ENCODE measurements at places on chromosomes 2 and 18. TPM values are rescaled to one million over a fixed set of nuclear protein-coding genes. Genes with fewer than 3 reads are reported as not detected.
A peak's percentile ranks its signal among the peaks of the same experiment; 100 is the strongest.

DIPK1C gene
- total RNA-seq, result not detected

SLC19A3 gene
- total RNA-seq, result 0.17 TPM

TYW5 gene
- 10.1 TPM for total RNA-seq

SPC25 gene
- total RNA-seq, result not detected

ANKRD30BL gene
- total RNA-seq, result not detected

GATA6 gene
- 10.0 TPM for total RNA-seq

GPR35 gene
- 1.2 TPM for total RNA-seq

XDH gene
- under 0.01 TPM for total RNA-seq

RPL37A gene
- 3,233 TPM for total RNA-seq

DNA sequence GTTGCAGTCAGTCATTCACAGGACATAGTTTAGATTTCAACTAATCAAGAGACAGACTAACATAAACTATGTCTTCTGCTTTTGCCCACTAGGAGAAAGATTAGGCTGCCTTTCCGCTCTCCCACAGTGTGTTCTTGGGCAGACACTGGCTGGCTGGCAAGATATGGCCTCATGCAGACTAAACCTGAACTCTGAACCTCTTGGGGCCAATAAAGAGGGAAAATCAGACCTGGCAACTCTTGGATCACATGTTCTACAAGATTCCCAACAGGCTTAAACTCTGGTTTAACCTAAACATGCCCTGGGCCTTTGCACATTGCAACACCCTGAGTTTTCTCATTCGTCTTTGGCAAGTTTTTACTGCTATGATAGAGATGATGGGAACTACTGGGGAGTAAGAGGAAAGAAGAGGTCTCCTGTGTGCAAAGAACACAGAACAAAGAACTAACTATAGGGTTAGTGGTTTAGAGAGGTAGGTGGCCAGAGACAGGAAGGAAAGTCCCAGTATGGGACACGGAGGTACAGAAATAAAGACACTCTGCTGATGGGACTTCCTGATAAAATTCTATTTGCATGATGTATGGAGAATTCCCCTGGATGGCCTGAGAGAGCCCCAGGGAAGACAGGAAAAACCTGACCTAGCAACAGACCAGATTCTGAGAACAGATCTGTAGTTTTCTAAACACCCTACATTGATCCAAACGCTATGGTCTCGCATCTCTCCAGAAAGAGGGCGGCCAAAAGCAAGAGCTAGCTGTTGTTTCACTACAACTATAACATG lies 2.0 kb upstream of the ATRAID start:
- peak; percentile 62 for DNase-seq

DNA sequence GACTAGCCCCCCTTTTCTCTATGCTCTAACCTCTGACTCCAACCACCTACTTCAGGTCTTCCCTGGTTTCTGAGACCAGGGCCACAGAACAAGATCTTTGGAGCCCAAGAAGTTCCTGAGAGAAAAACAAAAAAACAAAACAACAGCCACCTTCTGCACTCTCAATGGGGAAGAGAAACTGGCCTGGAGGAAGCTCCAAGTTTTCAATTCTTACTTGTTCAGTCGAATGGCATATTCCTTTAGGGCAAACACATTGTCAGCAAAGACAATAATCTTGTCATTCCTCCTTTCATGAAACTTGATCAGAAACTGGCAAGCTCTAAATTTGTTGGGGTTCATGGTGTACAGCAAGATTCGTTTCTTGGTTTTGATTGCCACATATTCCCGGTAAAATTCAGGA lies 15.0 kb downstream of the ERCC3 start:
- no peak for DNase-seq

DNA sequence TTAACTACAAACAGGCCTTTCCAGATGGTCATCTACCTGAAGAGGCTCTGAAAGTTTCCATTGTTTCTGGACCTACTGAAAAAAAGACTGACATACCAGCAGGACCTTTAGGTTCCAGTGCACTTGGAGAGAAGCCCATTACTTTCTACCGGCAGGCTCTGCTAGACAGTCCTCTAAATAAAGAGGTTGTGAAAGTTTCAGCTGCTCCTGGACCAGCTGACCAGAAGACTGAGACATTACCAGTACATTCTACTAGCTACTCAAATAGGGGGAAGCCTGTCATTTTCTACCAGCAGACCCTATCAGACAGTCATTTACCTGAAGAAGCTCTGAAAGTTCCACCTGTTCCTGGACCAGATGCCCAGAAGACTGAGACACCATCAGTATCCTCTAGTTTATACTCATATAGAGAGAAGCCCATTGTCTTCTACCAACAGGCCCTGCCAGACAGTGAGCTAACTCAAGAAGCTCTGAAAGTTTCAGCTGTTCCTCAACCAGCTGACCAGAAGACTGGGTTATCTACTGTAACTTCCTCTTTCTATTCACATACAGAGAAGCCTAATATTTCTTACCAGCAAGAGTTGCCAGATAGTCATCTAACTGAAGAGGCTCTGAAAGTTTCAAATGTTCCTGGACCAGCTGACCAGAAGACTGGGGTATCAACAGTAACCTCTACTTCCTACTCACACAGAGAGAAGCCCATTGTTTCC lies 65.8 kb downstream of the ALMS1 start:
- DNase-seq, result no peak

DNA sequence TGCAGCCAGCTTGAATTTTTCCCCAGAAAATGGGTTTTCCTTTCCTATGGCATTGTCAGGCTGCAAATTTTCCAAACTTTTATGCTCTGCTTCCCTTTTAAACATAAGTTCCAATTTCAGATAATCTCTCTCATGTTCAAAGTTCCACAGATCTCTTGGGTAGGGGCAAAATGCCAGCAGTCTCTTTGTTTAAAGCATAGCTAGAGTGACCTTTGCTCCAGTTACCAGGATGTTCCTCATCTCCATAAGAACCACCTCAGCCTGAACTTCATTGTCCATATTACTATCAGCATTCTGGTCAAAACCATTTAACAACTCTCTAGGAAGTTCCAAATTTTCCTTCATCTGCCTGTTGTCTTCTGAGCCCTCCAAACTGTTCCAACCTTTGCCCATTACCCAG lies 68.3 kb downstream of the SGPP2 start:
- no peak for DNase-seq

- DNase-seq, result no peak
These were observed 81.0 kb downstream of the CHN1 start for GRCh38 chr2:174924061-174924693.

DNA sequence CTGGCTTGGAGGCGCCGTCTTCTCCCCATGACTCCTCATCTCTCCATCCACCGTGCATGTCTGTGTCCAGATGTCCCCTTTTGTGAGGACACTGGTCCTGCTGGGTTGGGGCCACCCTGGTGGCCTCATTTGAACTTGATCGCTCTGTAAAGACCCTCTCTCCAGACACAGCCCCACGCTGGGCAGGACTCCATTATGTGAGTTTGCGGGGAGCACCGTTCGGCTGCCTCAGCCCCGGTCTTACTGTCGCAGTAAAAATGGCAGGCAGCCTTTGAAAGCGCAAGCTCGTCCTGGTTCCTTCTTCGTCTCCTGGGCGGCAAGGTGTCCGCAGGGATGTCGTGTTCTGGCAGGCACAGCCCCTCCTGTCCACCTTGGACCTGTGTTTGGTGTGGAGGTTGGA lies 17.7 kb downstream of the NFATC1 start:
- DNase-seq, result no peak

DNA sequence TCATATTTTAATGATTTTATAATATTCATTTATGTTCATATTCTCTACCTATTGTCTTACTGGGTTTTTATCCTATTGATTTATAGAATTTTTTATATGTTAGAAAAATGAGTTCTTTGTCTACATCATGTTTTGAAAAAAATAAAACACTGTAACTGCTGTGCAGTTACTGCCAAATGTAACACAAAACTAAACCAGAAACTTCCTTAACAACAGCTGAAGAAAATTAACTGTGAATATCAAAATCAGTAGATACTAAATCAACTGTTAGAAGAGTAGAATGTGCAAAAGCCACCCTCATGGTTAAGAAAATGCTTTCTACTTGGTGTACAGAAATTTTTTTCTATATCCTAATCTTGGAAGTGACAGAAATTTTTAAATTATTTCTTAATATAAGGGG lies 69.5 kb downstream of the PTRHD1 start:
- no peak for DNase-seq

- DNase-seq, result no peak
These were observed 208.9 kb upstream of the CNTNAP5 start for GRCh38 chr2:123816203-123816602.

GRCh38 chr18:35983818-35984217 lies 11.3 kb downstream of the RMP24 start:
- DNase-seq, result peak; percentile 30

DNA sequence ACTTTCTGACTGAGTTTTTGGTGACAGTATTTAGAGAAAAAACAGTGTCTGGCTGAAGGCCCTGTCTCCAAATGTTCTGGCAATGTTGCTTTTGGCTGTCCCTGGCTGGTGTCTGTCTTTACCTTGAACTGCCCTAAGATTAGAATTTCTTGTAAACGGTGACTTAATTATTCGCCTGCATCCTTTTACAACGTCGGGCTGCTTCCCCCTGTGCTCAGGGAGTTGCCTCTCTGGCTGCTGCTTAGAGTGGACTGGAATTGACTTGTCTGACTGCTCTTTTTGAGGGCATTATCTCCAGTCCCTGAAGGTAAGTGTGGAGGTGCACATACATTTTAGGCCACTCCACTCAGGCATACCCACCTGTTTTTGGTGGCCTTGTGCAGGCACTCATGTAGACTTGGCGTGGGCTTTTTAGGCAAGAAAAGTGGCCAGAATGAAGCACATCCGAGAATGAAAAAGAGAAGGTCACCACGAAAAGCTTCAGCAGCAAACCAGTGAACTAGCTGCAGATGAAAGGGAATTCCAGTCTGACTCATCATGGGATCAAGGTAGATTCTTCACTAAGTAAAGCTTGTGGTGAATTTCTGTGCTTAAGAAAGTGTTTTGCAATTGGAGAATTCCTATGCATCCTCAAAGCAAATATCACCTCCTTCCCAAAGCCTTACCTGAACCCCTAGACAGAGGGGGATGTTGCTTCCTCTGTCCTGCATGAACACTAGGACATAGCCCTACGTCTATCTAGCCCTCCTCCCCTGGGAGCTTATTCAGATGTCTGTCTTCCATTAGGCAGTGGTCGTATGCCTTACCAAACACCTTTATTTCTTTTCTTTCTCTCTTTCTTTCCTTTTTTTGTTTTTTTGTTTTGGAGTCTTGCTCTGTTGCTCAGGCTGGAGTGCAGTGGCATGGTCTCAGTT lies 230.3 kb upstream of the TRIB2 start:
- DNase-seq, result peak; percentile 81

- DNase-seq, result peak; percentile 82
These were observed 710 bp upstream of the TMSB10 start for GRCh38 chr2:84904717-84905174.

- no peak for DNase-seq
These were observed 903.8 kb downstream of the SLC4A3 start for GRCh38 chr2:220531216-220531615.

DNA sequence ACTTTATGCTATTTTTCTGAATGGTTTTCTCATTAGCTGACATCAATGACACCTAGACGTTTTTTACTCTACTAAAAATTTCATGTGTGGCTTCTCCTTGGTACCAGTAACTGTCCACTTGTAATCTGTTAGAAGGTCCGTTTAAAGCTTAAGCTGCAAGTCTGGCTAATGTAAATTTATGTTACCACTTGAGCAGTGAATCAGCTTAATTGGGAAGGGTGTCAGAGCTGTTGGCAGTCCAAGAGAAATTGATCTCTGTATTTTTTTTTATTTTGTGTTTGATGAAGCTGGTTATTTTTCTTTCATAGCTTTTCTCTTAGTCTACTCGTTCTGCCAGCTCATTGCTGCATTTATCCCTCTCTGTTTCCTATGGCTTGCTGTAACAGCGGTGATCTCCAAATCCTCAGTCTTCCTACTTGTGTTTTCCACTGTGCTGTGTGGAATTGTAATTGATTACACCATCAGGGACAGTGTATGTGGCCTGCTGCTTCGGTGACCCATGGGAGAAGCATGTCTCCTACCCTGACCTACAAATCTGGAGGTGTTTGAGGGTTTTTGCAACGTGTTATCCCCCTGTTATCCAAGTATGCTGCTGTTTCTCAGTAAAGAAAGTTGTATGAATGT lies 724.2 kb upstream of the REG3G start:
- DNase-seq, result no peak

GRCh38 chr2:106104332-106105062 lies 89.6 kb downstream of the UXS1 start:
- DNase-seq, result peak; percentile 73

- no peak for DNase-seq
These were observed 219.5 kb upstream of the NRP2 start for GRCh38 chr2:205462681-205463345.

GRCh38 chr18:3554811-3555427 lies 104.9 kb downstream of the TGIF1 start:
- DNase-seq, result no peak

DNA sequence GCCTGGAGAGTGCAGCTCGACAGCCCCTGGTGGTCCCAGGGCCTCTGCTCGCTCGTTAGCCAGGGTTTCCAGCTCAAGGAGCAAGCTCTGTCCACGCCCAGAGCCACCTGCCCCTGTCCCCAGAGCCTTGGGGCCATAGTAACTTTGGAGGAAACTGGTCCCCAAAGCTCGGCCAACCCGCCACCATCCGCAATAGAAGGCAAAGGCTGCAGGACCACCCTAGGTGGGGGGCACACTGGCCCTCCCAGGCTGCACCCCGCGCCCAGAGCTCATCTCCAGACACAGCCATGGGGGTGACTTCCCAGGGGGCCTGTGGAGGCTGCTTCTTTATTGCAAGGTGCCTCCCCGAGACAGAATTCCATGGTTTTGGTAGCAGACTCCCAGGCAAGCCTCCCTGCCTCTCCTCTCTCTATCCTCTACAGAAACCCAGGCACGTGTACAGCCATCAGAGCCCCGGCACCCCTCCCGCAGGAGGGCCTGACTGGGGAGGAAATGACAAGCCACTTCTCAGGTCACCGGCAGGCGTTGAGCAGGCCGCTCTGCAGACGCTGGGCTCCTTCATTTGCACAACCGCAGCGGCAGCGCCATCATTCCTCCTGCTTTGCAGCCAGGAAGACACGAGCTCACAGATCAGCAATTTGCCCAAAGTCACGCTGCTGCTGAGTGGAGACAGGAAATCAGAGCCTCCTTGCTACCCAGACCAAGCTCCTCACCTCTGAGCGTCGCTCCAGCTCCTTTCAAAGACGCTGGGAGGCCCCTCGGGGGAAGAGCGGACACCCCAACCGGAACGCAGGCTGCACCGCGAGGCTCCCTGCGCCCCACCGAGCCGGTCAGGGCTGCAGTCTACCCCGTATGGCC lies 80.2 kb downstream of the NDUFA10 start:
- DNase-seq, result peak; percentile 17
